ENCODE measurements at places on chromosomes 16 and 17. TPM values are rescaled to one million over a fixed set of nuclear protein-coding genes. Genes with fewer than 3 reads are reported as not detected.

DNA sequence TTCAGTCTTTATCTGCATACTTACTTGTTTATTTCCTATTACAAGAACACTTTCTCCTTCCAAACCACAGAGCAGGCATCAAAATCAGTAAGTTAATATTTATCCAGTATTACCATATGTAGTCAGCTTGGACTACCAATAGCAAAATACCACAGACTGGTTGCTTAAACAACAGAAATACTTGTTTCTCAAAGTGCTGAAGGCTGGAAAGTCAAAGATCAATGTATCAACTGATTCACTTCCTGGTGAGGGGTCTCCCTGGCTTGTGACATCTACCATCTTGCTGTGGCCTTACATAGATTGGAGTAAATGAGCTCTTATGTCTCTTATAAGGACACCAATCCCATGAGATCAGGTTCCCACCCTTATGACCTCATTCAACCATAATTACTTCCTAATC is 2.6 kb downstream of the STXBP4 start:
- DNase-seq: no peak
- no peaks in the 10 kb centered on the region for H3K27me3 ChIP-seq
- H3K4me1 ChIP-seq: peaks cover 16% of the 10 kb centered on the region
- no peak overlapping the region for H3K4me3 ChIP-seq
- H3K27ac ChIP-seq: no peak overlapping the region

- H3K27ac ChIP-seq: no peak within 1 kb of the TSS
- H3K36me3 ChIP-seq: no peaks in the 10 kb centered on the region
- no peak within 1 kb of the TSS for H3K4me3 ChIP-seq
- no peaks in the 10 kb centered on the region for H3K27me3 ChIP-seq
- no peak for DNase-seq
- H3K4me1 ChIP-seq: no peaks in the 10 kb centered on the region
Observed at GRCh38 chr17:5234645-5235576, at the start of gene SCIMP. Gene SCIMP, minus strand, starts transcription at chr17:5234860. Its CDS starts 105 bp downstream, at chr17:5234755.

- H3K27ac ChIP-seq: no peak overlapping the region
- peak; percentile 60 for DNase-seq
- peaks cover 28% of the 10 kb centered on the region for H3K36me3 ChIP-seq
- H3K4me3 ChIP-seq: no peak overlapping the region
- no peaks in the 10 kb centered on the region for H3K27me3 ChIP-seq
Observed at GRCh38 chr16:30941600-30942425, 7.1 kb upstream of the ORAI3 start.

- no peaks in the 10 kb centered on the region for H3K36me3 ChIP-seq
- H3K27me3 ChIP-seq: no peaks in the 10 kb centered on the region
- H3K4me1 ChIP-seq: no peaks in the 10 kb centered on the region
- DNase-seq: no peak
- H3K4me3 ChIP-seq: no peak overlapping the region
- H3K27ac ChIP-seq: no peak overlapping the region
Observed at GRCh38 chr16:7492122-7492521, 159.5 kb downstream of the RBFOX1 start.

GRCh38 chr17:69669441-69670178 is 255.1 kb downstream of the MAP2K6 start:
- no peaks in the 10 kb centered on the region for H3K36me3 ChIP-seq
- no peak overlapping the region for H3K4me3 ChIP-seq
- no peaks in the 10 kb centered on the region for H3K27me3 ChIP-seq
- DNase-seq: no peak
- H3K4me1 ChIP-seq: peaks cover 7% of the 10 kb centered on the region

GRCh38 chr16:78576941-78577340 is 477.5 kb downstream of the WWOX start:
- no peak for DNase-seq
- H3K27me3 ChIP-seq: no peaks in the 10 kb centered on the region
- no peak overlapping the region for H3K27ac ChIP-seq
- H3K4me3 ChIP-seq: no peak overlapping the region

- H3K4me1 ChIP-seq: peaks cover 22% of the 10 kb centered on the region
- no peak overlapping the region for H3K27ac ChIP-seq
- no peak for DNase-seq
Observed at GRCh38 chr16:17543073-17543472, 72.3 kb upstream of the XYLT1 start.

DNA sequence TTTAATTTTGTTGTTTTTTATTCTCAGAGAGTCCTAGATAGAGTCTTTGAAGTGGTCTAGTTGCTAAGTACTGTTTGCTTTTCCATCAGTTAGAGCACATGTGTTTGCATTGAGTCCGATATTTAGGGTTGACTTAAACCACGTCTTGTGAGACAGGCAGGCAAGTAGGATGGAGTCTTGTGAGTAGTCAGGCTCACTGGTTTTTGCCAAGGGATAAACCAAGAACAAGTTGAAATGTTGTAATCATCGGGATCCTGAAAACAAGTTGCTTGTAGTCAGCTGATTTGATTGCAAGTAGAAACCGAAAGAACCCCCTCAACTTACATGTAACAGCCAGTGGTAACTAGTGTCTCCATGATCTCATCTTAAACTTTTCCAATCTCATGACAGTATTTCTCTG is 17.2 kb downstream of the ATP6V0A1 start:
- H3K36me3 ChIP-seq: peaks cover 65% of the 10 kb centered on the region
- H3K4me1 ChIP-seq: peaks cover 11% of the 10 kb centered on the region
- H3K27ac ChIP-seq: no peak overlapping the region
- H3K27me3 ChIP-seq: no peaks in the 10 kb centered on the region

GRCh38 chr16:56946767-56947603 is 14.8 kb upstream of the CETP start:
- H3K4me1 ChIP-seq: no peaks in the 10 kb centered on the region
- H3K27me3 ChIP-seq: no peaks in the 10 kb centered on the region
- H3K4me3 ChIP-seq: no peak overlapping the region
- peaks cover 39% of the 10 kb centered on the region for H3K36me3 ChIP-seq
- no peak for DNase-seq
- no peak overlapping the region for H3K27ac ChIP-seq

DNA sequence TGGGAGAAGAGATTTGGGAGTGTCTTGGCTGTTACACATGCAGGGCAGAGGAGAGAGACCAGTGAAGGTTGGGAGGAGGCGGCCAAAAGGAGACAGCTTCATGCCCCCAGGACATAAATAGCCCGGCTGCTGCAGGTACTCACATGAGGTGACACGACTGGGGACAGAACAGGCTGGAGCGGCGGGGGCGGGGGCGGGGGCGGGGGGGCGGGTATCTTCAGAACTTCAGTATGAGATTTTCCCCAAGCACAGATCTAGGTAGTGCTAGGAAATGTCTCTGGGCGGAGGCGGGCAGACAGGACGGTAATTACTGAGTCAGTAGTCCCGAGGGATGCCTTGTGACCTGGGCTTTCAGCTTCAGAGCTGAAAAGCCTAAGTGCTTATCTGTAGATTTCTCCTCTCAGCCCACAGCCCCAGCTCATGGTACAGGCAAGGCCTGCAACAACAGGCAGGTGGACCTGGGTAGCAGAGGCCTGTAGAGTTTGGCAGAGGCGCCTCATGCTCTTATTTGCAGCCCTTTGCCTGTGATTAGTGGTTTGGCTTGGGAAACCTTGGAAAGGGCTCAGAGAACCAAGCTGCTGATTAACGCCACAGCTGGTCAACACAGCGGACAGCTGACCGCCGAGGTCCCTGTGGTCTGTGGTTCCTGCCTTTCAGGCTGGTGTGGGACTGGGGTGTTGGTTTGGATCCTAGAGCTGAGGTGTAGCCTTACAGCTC is 24.5 kb downstream of the UNK start:
- H3K27ac ChIP-seq: no peak overlapping the region
- no peak overlapping the region for H3K4me3 ChIP-seq
- H3K36me3 ChIP-seq: peaks cover 56% of the 10 kb centered on the region
- no peaks in the 10 kb centered on the region for H3K27me3 ChIP-seq

DNA sequence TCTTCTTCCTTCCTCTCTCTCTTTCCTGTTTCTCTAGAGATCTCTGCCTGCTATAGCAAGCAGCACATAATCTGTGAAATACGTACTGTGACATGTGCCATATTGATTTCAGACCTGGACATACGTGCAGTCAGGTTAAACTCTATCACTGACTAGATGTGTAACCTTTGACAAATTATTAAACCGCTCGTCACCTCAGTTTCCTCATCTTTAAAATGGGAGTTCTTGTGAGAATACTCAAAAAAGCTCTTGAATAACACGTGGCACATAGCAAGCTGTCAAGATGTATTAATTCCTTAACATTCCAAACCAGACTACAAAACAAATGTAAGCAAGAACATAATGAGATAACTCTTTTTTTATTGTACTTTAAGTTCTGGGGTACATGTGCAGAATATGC is 170.0 kb downstream of the PHKB start:
- no peak overlapping the region for H3K4me3 ChIP-seq
- DNase-seq: no peak
- no peaks in the 10 kb centered on the region for H3K27me3 ChIP-seq
- H3K36me3 ChIP-seq: no peaks in the 10 kb centered on the region
- no peaks in the 10 kb centered on the region for H3K4me1 ChIP-seq

DNA sequence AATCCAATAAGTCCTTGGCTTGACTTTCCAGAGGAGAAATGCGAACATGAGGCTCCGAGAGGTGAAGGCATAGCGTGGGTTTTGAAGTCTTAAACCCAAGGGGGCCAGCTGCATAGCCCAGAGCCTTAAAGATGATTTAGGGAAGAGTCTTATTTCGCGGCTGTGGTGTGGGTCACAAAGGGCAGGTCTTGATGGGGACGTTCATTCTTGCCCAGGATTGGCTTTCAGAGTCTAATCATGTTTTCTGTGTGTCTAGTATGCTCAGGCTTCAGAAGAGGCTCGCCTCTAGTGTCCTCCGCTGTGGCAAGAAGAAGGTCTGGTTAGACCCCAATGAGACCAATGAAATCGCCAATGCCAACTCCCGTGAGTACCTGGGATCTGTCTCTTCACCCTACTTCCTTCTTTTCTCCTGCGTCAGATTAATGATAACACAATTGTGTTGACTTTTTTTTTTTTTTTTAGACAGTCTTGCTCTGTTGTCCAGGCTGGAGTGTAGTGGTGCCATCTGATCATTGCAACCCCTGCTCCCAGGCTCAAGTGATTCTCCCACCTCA is 951 bp downstream of the RPL19 start:
- no peaks in the 10 kb centered on the region for H3K27me3 ChIP-seq
- DNase-seq: no peak
- peak overlapping the region; percentile 60 for H3K4me3 ChIP-seq
- H3K36me3 ChIP-seq: peaks cover 54% of the 10 kb centered on the region
- H3K27ac ChIP-seq: peak overlapping the region; percentile 100

DNA sequence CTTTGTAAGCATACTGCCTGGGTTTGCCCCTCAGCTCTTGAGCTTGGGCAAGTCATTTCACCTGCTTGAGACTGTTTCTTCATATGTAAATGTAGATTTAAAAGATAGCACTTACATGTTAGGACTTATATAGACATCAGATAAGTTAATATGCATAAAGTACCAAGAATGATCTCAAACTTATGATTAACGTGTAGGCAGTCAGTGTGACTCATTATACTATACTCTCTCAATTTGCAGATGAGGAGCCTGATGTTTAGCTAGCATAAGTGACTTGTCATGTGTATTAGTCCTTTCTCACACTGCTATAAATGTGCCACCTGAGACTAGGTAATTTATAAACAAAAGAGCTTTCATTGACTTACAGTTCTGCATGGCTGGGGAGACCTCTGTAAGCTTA is 690.5 kb downstream of the KCNJ2 start:
- no peak overlapping the region for H3K4me3 ChIP-seq
- no peak for DNase-seq
- no peak overlapping the region for H3K27ac ChIP-seq
- no peaks in the 10 kb centered on the region for H3K36me3 ChIP-seq
- H3K4me1 ChIP-seq: no peaks in the 10 kb centered on the region

DNA sequence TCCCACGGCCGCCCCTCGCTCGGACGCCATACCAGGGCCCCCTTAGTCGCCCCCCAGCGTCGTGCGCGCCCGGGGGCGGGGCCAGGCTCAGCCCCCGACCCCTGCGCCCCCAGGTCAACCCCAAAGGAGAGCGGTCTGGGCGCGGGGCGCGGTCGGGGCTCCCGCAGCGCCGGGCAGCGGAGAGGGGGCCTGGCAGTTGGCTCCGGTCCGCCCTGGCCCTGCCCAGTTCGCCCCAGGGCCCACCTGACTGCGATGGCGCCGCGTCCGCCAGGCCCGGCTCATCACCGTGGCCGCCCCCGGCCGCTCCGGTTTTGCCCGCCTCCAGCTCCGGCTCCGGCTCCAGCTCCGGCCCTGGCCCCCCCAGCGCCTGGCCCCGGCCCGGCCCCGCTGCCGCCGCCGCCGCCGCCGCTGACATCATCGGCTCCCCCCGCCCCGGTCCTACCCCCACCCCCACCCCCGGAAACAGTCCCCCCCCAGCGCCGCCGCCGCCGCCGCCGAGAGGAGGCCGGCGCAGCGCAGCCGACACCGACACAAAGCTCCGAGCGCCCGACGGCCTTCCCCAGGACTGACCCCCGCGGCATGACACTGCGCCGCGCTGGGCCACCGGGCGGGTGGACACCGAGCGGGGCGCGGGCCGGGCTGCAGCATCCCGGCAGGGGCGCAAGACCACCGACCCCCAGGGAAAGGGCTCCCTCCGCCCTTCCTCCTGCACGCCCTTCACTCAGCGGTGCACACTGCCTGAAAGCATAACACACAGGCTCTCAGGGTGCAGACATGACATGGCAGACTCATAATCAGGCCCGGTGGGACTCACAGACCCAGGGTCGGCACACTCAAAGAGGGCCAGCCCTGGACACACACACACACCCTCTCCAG is at the start of gene ZBTB4:
TSS of gene ZBTB4 (minus strand) at position 419 of the 876 bp plus-strand sequence. CDS start 12,830 bp downstream, outside the sequence.
- peaks cover 56% of the 10 kb centered on the region for H3K4me1 ChIP-seq
- H3K27me3 ChIP-seq: no peaks in the 10 kb centered on the region
- peak; percentile 55 for DNase-seq
- peak within 1 kb of the TSS; percentile 96 for H3K27ac ChIP-seq

GRCh38 chr16:50395763-50396710 is 27.2 kb upstream of the BRD7 start:
- DNase-seq: no peak
- no peaks in the 10 kb centered on the region for H3K36me3 ChIP-seq
- no peaks in the 10 kb centered on the region for H3K27me3 ChIP-seq

DNA sequence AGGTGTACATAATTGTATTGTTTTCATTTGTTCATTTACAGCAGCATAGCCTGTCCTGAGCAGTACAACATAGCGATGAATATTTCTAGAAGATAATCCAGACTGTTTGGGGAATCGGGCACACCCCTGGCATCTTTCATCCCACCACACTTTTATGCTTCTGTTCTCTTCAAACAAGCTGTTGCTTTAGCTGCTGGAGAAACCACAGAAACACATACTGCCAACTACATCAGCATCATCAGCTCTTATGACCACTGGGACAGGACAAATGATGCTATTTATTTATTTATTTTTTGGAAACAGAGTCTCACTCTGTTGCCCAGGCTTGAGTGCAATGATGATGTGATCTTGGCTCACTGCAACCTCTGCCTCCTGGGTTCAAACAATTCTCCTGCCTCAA is 22.6 kb upstream of the HAPSTR1 start:
- H3K4me1 ChIP-seq: peaks cover 25% of the 10 kb centered on the region
- no peak overlapping the region for H3K4me3 ChIP-seq
- no peak for DNase-seq

GRCh38 chr16:51762081-51762996 is 611.3 kb upstream of the SALL1 start:
- H3K27ac ChIP-seq: no peak overlapping the region
- H3K4me3 ChIP-seq: no peak overlapping the region
- H3K27me3 ChIP-seq: peaks cover 5% of the 10 kb centered on the region
- no peaks in the 10 kb centered on the region for H3K4me1 ChIP-seq
- no peaks in the 10 kb centered on the region for H3K36me3 ChIP-seq

- H3K4me3 ChIP-seq: no peak overlapping the region
- no peak overlapping the region for H3K27ac ChIP-seq
- H3K27me3 ChIP-seq: no peaks in the 10 kb centered on the region
- H3K36me3 ChIP-seq: no peaks in the 10 kb centered on the region
- no peaks in the 10 kb centered on the region for H3K4me1 ChIP-seq
Observed at GRCh38 chr16:64278196-64278595, 843.7 kb downstream of the CDH11 start.

Gene AOC2
- not detected for total RNA-seq

Gene ZNF213
- total RNA-seq: 3.8 TPM

Gene ACSM2A
- not detected for total RNA-seq

Gene KRTAP2-2
- not detected for total RNA-seq

Gene WNT9B
- total RNA-seq: not detected

Gene VAT1
- total RNA-seq: 125 TPM

Gene KRT31
- total RNA-seq: not detected

All from SJSA1 (cell line).